T-helper 2 cell treated with Interferon-gamma antibody and Interleukin-4, amounts not matched to agents 5 μg/mL and 100 μg/mL, for 36 hours (primary cell): ENCODE measurements at places on chromosomes 7 and 10.

GRCh38 chr7:29610086-29610485, 46.5 kb downstream of the PRR15 start:
- DNase-seq = no peak

DNA sequence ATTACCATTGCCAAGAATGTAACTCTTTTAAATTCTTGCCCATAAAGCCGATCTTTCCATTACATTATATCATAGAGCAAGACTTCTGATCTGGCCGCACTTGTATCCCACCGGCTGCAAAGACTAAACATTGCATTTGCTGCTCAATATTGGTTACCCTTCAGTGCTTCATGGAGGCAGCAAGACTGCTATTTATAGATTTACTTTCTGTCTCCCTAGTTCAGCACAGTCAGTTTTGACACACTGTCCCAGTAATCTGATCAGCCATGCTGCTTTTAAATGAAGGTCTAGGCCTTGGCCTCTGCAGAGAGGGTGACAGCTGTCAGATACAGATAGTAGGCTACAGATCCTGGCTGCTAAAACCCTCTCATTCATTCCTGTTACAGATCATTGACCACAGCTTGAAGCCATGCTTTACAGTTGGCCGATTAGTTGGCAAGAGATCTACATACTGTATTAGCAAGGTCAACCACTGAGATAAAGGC, 562.6 kb upstream of the GALNT17 start:
- no peak for DNase-seq

DNA sequence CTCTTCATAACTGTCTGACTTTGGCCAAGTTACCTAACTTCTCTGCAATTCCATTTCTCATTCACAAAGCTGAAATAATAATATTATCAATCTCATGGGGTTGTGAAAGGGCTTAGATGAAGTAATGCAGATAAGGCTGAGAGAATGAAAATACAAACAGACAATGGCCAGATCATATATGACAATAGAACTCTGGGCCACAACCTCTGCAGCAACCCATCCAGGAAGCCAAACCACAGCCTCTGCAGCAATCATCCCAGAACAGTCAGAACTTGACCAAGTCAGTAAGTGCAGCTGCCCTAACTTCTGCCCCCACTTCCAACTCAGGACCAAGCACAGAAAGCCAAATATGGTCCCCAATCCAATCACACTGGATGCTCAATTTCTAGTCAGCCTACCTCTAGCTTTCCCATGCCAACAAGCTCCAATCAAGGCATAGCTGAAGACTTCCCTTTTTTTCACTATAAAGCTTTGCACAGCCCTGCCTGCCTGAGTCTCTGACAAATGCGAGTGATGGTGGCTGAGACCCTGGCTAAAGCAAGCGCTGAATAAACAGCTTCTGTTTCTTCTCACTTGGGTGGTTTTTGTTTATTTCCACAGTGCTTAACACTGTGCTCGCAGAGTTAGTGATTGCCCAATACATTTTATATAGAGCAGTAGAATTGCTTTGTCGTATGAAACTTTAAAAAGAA, 34.8 kb upstream of the TNPO3 start:
- peak; percentile 42 for DNase-seq

DNA sequence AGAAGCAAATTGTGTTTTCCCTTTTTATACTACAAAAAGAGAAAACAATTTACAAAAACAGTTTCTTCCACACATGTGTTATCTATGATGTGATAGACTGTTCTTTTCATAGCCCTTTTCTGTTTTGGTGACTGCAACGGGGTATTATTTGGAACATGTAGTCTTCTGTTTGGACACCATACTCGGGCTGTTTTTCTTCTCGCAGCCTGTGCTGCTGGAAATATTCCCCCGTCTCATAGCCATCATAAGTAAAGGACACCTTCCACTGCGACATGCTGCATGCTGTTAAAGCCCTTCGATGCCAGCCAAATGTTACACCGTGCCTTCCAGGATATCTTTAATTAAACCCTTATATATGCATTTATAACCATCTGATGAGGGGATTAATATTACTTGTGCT, 222.4 kb downstream of the BICC1 start:
- DNase-seq = no peak

GRCh38 chr7:28433699-28434219, 21.4 kb downstream of the CREB5 start:
- DNase-seq = no peak
